ENCODE measurements at places on chromosomes 5 and 9.

- peak overlapping the region; percentile 31 for H3K27ac ChIP-seq
- DNase-seq = no peak
- H3K36me3 ChIP-seq = no peaks in the 10 kb centered on the region
- H3K4me3 ChIP-seq = no peak overlapping the region
- H3K27me3 ChIP-seq = no peaks in the 10 kb centered on the region
Measured at GRCh38 chr9:98924946-98925820, 18.5 kb upstream of the COL15A1 start.

DNA sequence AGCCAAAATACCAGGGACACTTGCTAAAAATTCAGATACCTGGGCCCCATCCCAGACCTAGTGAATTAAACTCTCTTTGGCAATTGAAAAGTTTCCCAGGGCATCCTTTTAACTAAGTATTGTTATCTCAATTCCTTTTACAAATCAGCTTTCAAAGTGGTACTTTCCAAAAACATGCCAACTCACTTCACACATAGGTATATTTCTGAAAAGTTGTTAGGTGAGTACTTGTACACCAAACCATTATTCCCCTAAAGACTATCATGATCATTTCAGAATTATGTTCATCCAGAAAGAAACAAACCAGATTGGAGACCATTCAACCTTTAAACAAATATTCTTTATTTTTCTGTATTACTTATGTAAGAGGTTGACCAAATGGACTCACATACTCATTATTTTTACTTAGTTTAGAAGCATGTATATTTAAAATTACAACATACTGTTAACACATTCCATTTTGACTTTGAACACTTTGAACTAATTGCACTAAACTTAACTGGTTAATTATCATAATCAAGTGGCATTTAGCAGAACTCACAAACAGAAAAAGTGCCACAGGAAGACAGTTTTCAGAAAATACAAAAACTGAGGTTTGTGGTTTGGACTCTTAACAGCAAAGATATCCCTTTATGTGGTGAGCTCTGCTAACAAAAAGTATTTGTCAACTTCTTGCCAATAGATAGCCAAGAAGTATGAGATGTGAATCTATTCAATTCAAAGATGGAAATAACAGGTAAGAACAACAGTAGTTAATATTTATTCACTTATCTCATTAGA, 40.7 kb downstream of the KIAA0825 start:
- no peaks in the 10 kb centered on the region for H3K27me3 ChIP-seq
- H3K36me3 ChIP-seq = no peaks in the 10 kb centered on the region
- no peak for DNase-seq
- H3K4me1 ChIP-seq = no peaks in the 10 kb centered on the region

GRCh38 chr5:178163772-178164735, 10.4 kb upstream of the NHP2 start:
- H3K4me1 ChIP-seq = no peaks in the 10 kb centered on the region
- DNase-seq = peak; percentile 52
- H3K4me3 ChIP-seq = no peak overlapping the region
- H3K27me3 ChIP-seq = peaks cover 37% of the 10 kb centered on the region

- no peak overlapping the region for H3K4me3 ChIP-seq
- H3K4me1 ChIP-seq = no peaks in the 10 kb centered on the region
- H3K36me3 ChIP-seq = no peaks in the 10 kb centered on the region
- no peak overlapping the region for H3K27ac ChIP-seq
Measured at GRCh38 chr5:176716320-176716719, 69.0 kb downstream of the TSPAN17 start.

- no peak overlapping the region for H3K27ac ChIP-seq
- H3K4me1 ChIP-seq = peaks cover 5% of the 10 kb centered on the region
- no peak for DNase-seq
Measured at GRCh38 chr5:72433522-72433921, 73.7 kb downstream of the ZNF366 start.

- H3K4me1 ChIP-seq = no peaks in the 10 kb centered on the region
- no peak overlapping the region for H3K27ac ChIP-seq
- no peak overlapping the region for H3K4me3 ChIP-seq
Measured at GRCh38 chr9:85079349-85079748, 409.8 kb downstream of the NTRK2 start.

DNA sequence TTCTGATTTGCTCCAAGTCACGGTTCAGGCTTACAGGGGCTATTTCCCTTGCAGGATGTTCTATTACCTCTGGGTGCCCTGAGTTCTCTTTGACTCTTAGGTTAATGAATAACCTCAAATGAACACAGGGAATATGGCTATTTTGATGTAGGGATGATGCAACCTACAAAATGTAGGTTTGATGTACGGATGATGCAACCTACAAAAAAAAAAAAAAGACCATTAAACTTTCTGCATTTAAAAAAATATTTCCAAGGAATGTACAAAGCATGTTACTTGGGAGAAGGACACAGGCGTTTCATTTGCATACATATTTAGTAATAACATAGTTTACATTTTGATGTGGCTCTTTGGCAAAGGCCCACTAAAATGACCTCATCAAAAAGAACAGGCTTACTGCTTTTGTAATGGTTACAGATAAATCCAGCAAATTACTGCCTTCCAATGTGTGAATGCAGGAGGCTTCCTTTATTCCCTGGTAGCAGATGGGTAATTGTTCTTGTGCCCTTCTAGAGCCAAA, 36.3 kb downstream of the ZNF474 start:
- DNase-seq = peak; percentile 91
- no peak overlapping the region for H3K4me3 ChIP-seq
- H3K4me1 ChIP-seq = peaks cover 21% of the 10 kb centered on the region

GRCh38 chr5:17022296-17022695, 86.2 kb upstream of the MYO10 start:
- no peaks in the 10 kb centered on the region for H3K36me3 ChIP-seq
- DNase-seq = no peak
- peaks cover 22% of the 10 kb centered on the region for H3K4me1 ChIP-seq
- no peaks in the 10 kb centered on the region for H3K27me3 ChIP-seq
- no peak overlapping the region for H3K4me3 ChIP-seq

DNA sequence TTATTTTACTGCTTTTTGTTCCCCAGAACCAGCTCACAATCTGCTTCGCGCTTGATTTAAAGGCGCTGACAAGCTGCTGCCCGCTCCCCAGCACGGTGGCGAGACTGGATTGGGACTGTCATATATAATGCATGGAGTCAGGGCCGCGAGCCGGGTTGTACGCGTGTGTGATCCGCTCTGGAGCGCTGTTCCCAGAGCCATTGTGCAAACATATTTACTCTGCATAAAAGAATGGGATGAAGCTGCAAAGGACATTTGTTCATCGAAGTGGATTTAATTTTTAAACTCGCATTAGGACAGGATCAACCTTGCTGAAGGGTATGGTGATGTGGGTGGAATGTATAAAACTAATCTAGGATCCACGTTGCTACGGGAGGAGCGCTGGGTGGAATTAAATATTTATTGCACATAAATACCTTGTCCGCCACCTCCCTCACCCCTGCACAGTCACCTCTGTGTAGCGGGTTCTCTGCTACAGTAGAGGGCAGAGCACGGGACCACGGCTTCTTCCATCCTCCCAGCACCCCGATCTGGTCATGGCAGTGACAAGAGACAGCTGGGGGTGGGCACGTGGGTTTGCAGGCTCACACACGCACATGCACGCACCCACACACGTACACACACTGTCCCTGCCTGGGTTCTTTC, 18.1 kb upstream of the FCN1 start:
- no peaks in the 10 kb centered on the region for H3K36me3 ChIP-seq
- no peak overlapping the region for H3K4me3 ChIP-seq
- peaks cover 61% of the 10 kb centered on the region for H3K27me3 ChIP-seq
- no peak for DNase-seq

GRCh38 chr9:136620441-136621018, 42.2 kb upstream of the EGFL7 start:
- no peaks in the 10 kb centered on the region for H3K36me3 ChIP-seq
- peaks cover 13% of the 10 kb centered on the region for H3K4me1 ChIP-seq
- H3K27me3 ChIP-seq = no peaks in the 10 kb centered on the region
- H3K27ac ChIP-seq = no peak overlapping the region
- H3K4me3 ChIP-seq = no peak overlapping the region

DNA sequence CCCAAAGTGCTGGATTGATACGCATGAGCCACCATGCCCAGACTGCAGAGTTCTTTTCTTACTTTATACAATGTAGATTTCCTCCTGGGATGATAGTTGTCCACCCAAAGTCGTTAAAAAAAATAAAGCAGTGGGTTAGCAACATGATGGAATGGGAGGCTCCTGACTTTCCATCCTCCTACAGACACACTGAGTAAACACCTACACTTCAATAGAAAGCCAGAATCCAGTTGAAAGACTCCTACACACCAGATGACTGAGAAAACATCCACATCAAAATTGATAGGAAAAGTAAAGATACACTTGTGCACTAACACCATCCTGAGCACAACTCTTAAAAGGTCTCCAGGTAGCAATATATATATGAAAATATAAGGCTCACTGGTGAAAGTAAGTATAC, 95.0 kb upstream of the TUT7 start:
- H3K36me3 ChIP-seq = no peaks in the 10 kb centered on the region
- no peak overlapping the region for H3K27ac ChIP-seq
- peaks cover 5% of the 10 kb centered on the region for H3K4me1 ChIP-seq

DNA sequence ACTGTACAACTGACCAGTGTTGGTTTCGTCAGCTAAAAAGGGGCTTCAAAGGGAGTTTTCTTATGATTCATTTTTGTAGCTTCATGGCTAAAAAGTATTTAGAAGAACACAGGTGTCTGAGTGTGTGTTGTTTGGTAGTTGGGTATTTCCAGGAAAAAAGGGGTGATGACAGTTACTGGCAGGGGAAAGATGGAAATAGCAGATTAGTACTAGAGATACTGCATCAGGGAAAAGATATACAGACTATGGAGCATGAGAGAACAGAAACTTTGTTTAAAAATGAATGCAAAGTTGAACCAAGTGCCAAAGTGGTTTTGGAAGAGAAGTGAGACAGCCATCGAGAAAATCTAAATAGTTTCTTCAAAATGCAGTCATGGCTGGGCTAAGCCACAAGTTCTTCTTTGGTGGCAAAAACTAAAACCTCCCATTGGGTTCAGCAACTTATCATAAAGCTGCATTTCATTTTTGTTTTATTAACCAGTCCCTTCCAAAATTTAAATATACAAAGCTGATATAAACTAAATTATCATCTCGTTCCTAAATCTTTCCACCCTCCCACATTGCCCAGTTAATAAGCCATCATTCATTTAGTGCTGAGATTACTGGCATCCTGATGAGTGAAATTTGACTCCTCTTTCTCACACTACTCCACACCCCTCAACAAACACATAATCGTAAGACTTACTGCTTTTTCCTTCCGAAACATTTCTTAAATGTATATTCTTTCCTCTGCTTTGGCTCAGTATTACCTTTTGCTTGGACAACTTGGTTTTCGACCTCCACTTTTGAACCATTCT, 33.5 kb downstream of the ELL2 start:
- H3K27ac ChIP-seq = no peak overlapping the region
- H3K4me1 ChIP-seq = peaks cover 25% of the 10 kb centered on the region
- no peaks in the 10 kb centered on the region for H3K27me3 ChIP-seq
- DNase-seq = peak; percentile 33
- no peak overlapping the region for H3K4me3 ChIP-seq

DNA sequence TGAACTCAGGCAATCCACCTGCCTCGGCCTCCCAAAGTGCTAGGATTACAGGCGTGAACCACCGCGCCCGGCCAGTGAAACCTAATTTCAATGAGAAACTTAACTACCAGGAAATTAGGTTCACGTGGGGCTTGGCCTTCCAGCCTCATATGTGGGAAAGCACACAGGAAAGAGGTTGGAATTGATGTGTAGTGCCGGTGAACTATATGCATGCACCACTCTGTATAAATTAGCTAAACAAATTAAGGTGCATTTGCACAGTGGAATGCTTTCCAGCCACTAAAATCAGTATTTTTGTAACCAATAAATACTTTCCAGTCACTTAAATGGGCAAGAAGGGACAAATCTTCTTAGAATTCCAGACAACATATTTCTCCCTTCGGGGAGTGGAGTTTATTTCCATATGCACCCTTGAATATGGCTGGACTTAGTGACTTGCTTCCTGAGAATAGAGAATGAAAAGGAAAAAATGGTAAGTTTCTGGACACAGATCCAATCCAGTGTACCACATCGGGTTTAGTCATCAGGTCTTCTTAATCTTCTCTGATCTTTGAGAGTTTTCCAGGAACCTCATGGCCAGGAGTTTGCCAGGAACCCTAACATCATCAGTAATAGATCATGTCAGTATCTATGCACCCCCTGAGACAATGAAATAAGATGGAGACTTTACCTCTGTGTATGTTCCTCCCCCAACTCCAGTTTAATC, 24.9 kb downstream of the ATOX1 start:
- no peak overlapping the region for H3K27ac ChIP-seq
- no peaks in the 10 kb centered on the region for H3K36me3 ChIP-seq

- no peak overlapping the region for H3K4me3 ChIP-seq
- no peaks in the 10 kb centered on the region for H3K36me3 ChIP-seq
- H3K27me3 ChIP-seq = peaks cover 5% of the 10 kb centered on the region
- H3K4me1 ChIP-seq = no peaks in the 10 kb centered on the region
Measured at GRCh38 chr5:116035123-116035522, 2.9 kb downstream of the ARL14EPL start.

DNA sequence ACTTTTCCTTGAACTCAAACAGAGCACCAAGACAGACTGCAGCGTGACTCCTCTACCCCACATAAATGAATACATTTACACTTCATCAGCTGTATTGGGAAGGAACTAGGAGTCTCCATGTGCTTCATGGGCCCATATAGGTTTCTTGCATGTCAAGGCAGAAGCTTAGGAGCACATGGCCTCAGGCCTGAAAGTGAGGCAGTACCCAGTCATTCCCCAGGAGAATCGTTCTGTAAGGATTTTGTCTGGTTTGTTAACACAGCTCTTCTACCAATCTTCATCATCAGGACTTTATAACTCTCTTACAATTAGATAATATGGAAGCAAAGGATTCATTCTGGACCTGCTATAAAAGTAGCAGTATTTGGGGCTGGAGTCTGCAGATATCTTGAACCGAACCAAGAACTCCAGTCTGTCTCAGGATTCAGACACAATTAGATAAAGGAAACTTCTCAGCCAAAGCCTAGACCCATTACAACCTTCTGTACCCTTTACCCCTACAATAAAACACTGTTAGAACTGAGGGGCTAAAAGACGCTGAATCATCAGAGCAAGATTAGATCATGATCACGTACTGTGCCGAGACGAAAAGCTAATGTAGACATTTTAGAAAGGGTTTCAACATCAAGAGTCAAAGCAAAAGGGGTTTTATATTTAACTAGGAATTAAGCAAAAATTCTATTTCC, 385.5 kb upstream of the SLC30A5 start:
- no peaks in the 10 kb centered on the region for H3K27me3 ChIP-seq
- no peaks in the 10 kb centered on the region for H3K36me3 ChIP-seq
- no peak overlapping the region for H3K27ac ChIP-seq
- H3K4me3 ChIP-seq = no peak overlapping the region

DNA sequence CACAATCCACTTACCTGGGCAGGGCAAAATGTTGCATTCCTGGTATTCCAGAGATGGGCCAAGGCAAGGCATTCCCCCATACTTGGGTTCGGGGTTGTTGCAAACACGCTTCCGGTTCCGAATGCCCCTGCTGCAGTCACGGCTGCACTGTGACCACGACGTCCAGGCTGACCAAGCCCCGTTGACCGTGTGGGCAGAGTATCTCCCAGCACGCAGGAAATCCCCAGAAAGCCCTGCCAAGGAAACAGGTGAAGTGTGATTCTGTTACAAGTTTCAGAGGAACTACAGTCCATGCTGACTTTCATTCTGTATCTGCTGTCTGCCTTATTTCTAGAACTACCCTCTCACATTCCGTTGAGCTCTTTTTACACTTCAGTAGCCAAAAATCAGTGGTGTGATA, 483.0 kb downstream of the SEMA5A start:
- no peak overlapping the region for H3K27ac ChIP-seq
- H3K27me3 ChIP-seq = no peaks in the 10 kb centered on the region
- no peak for DNase-seq
